ENCODE measurements at places on chromosomes 2 and 18. TPM values are rescaled to one million over a fixed set of nuclear protein-coding genes. Genes with fewer than 3 reads are reported as not detected.

Gene SCYGR2
- not detected for total RNA-seq

Gene IL1B
- total RNA-seq: not detected

Gene NPHP1
- 1.3 TPM for total RNA-seq

Gene ALPP
- total RNA-seq: 0.53 TPM

Gene TAF4B
- total RNA-seq: 29.1 TPM

Gene FBXO15
- total RNA-seq: 1.2 TPM

Gene TRIB2
- 7.7 TPM for total RNA-seq

Gene SERPINB2
- not detected for total RNA-seq

Gene COLEC12
- not detected for total RNA-seq

Gene DPYSL5
- total RNA-seq: not detected

Gene KCMF1
- total RNA-seq: 124 TPM

Gene SCN9A
- total RNA-seq: 0.10 TPM

Gene EPAS1
- 6.5 TPM for total RNA-seq

Gene GNLY
- total RNA-seq: 31.8 TPM

Gene ACYP2
- total RNA-seq: 6.3 TPM

Gene YES1
- 8.8 TPM for total RNA-seq

Gene MOGAT1
- not detected for total RNA-seq

Gene SH3BP4
- total RNA-seq: 0.31 TPM

Gene M1AP
- total RNA-seq: not detected

Gene IL1A
- total RNA-seq: 0.49 TPM
